ENCODE measurements at places on chromosomes 16 and 17. TPM values are rescaled to one million over a fixed set of nuclear protein-coding genes. Genes with fewer than 3 reads are reported as not detected.

The SUPT6H gene
- total RNA-seq: 43.7 TPM

The EPX gene
- total RNA-seq: not detected

The PABPN1L gene
- not detected for total RNA-seq

The STX4 gene
- 79.1 TPM for total RNA-seq
